ENCODE measurements at places on chromosomes 13 and 19.

DNA sequence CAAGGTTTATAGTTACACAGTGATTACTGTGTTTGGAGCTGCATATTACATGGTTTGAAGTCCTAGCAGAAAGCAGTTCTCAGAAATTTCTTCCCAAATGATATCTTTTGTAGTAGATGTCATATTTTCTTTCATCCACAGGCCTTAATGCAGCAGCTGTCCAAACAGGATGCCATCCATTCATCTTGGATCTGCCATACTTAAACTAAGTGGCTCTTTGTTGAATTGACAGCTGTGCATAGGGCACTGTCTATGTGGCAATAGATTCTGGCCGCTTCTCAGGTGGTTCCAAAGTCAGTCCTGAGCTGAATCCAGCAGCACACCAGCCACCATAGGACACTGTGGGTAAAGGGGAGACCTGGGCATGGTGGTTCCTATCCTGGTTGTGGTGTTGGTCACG, 41.6 kb upstream of the SPRY2 start:
- DNase-seq, result no peak

GRCh38 chr13:79459906-79460305, 21.0 kb upstream of the NDFIP2 start:
- DNase-seq, result no peak

- no peak for DNase-seq
These were observed 50.1 kb upstream of the OBI1 start for GRCh38 chr13:78709028-78709427.

DNA sequence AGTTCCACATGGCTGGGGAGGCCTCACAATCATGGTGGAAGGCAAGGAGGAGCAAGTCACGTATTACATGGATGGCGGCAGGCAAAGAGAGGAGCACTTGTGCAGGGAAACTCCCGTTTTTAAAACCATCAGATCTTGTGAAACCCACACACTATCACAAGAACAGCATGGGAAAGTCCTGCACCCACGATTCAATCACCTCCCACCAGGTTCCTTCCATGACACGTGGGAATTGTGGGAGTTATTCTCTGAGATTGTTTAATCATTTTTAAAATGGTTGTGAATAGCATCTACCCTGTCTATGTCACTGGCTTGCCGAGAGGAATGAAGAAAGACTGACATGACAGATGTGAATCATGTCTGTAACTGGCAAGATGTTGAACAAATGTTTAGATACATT, 301.7 kb downstream of the HS6ST3 start:
- no peak for DNase-seq

- no peak for DNase-seq
These were observed 58.0 kb downstream of the USPL1 start for GRCh38 chr13:30675717-30676116.

DNA sequence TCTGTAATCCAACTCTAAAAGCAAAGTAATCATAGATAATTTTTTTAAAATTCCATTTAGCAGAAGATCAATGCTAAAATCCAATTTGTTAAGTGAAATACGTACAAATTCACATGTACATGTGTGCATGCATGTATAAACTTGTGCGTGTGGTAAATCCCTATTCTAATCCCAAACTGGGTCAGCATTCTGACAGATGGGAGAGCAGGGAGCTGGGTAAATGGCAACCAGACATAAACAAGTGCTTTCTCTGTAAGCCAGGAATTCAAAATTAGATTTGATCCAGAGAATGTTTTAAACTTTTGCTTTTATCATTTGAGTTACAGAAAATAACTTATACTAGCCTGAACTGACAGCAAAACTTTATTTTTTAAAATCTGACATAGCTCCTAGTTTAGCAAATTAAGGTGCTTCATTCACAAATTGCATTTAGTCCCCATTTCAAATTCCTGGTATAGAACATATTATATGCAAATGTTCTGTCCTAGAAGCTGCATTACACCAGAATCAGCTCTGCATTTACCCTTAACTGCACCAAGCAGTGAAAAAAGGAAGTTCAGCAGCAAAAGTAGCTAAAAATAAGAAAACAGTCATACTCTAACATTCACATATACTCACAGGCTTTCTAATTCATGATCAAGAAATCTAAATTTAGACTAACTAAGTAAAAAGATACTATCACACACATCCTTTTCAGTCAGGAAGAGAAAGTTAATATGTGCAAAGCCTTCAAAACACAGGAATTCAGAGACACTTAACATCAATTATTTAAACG, 32.6 kb downstream of the UBL3 start:
- no peak for DNase-seq

- DNase-seq, result no peak
These were observed 29.9 kb downstream of the UCHL3 start for GRCh38 chr13:75579529-75579928.

DNA sequence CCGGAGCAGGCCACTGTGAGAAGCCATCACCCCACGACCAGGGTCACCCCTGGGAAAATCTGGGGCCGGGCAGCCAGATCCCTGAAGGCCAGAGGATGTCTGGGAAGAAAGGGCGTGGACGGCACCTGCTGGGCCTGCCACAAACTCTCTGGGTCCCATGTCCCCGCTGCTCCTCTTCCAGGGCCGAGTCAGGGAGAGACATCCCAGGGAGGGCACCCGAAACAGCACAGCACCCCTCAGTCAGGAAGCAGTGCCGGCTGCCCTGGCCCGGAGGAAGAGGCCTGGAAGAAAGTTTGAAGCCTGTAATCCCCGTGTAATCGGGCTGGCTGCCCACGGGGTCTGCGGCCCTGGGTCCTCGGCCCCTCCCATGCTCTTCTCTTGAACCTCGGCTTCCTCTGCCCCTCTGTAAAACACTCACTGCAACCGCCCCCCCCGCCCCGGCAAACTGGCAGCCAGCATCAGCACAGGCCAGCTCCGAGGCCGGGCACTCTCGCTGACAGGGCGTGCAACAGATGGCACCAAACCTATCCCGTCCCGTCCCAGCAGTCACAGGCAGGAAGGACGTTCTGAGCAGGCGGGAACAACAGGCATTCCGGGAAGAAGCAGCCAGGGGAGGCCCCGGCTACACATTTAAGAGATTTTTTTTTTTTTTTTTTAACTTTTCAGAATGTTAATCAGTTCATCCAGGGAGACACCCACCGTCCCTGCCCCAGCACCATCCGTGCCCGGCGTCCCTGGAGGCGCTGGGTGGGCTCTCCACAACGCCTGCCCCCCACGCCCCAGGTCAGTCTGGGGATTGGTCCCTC, 1.5 kb downstream of the SBNO2 start:
- DNase-seq, result no peak

GRCh38 chr19:54209058-54209810, 8.6 kb downstream of the RPS9 start:
- no peak for DNase-seq

DNA sequence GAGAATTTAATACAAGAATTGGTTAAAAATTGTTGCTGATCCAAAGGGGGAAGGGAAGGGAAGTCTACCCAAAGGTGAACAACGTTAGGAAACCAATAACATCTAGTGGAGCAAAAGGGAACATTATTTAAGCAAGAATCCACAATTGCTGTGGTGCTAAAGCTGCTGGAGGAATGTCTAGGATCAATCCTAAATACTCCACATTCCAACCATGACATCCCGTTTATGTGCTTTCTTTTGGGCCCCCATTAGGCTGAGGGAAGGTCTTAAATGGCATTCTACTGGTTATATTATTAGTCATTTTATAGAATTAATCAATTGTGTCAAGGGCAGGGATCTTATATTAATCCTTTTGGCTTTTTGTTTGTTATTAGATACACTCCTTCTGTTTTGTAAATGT, 39.9 kb upstream of the VWA8 start:
- DNase-seq, result no peak

DNA sequence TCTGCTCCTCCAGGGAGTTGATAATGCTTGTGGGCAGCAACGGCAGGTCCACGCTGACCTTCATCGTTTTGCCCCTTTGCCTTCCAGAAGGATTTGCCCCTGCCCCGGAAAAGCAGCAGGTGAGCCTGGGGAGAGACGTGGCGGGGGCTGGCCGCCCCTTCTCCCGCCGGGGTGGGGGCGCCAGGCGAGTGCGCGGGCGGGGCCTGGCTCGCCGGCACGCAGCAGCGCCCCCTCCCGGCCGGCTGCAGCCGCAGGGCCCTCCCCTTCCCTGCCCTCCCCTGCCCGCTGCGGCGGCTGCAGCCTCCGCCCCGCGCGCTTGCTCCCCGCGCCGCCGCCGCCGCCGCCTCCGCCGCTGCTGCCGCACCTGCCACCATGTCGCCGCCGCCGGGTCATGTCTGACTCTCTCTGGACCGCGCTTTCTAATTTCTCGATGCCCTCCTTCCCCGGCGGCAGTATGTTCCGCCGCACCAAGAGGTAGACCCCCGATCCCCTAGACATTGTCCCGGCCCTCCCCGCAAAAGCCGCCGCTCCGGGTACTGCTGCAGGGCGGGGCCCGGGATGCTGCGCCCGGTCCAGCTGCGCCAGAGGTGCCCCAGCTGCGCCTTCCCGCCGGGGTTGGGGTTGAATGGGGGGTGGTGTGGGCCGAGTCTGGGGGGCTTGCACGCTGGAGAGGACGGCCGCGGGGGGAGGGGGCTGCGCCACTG, at the start of gene MAST1:
MAST1 (plus strand) TSS at position 334 of the 704 bp plus-strand sequence; CDS start at position 392, 58 bp downstream.
- DNase-seq, result peak; percentile 27

DNA sequence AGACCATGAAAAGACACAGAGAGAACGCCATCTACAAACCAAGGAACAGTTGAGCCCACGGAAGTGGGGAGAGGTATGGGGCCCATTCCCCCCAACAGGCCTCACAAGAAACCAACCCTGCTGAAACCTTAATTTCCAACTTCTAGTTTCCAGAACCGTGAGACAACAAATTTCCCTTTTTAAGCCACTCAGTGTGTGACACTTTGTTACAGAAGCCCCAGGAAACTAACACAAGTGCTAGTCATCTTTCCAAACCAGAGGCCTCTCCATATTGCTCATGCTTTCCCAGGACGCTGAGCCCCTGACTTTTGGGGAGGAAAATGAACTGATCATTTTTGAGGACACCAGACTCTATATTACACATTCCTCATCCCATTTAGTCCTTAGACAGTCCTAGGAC, 186.8 kb downstream of the NUFIP1 start:
- no peak for DNase-seq

DNA sequence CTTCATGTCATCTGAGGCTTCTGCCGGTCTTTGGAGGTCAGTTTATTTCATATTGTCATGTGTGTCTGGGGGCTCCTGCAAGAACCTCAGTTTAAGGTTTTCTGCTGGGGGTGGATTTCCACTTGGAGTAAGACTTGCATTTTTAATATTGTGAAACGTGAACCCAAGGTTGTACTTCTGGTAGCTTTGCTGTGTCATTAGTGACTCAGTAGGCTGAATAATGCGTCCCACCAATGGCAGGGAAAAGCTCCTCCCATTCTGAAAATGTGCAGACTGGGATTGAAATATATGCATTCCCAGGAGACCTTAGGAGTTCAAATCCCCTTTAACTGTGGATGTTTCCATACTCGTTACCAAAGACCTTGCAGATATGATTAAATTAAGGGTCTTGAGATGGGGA, 46.2 kb downstream of the ING1 start:
- DNase-seq, result no peak

- no peak for DNase-seq
These were observed 8.0 kb downstream of the ABHD13 start for GRCh38 chr13:108226184-108226583.

DNA sequence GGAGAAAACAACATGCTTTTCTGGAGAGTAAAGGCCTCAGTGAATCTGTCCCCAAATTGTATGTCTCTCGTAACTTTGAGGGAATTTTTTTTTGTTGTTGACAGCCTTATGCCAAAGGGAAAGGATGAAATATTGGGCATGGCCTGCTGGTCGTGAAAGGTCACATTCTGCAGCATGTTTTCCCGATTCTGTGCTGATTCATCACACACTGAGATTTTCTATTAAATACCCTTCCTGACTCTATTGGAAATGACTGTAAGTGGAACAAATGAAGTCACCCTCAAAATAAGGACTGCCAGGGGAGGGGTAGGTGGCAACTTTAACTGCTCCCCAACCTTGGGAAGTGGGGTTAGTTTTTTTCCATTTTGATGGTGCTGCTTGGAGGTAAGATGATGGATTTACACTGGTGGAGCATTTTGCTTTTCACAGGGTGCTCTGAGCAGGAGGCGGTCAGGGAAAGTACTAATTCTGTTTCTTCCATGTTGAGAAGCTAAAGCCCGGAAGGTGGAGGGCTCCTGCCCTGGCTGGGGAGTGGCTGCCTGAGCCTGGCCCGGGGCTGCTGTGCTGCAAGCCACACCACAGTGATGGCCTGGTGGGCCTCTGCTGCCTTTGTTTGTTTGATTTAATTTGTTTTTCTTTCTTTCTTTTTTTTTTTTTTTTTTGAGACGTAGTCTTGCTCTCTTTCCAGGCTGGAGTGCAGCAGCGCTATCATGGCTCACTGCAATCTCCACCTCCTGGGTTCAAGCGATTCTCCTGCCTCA, 116.8 kb upstream of the SPATA13 start:
- DNase-seq, result no peak

- DNase-seq, result no peak
These were observed 4.3 kb upstream of the ZNF813 start for GRCh38 chr19:53463263-53463662.

DNA sequence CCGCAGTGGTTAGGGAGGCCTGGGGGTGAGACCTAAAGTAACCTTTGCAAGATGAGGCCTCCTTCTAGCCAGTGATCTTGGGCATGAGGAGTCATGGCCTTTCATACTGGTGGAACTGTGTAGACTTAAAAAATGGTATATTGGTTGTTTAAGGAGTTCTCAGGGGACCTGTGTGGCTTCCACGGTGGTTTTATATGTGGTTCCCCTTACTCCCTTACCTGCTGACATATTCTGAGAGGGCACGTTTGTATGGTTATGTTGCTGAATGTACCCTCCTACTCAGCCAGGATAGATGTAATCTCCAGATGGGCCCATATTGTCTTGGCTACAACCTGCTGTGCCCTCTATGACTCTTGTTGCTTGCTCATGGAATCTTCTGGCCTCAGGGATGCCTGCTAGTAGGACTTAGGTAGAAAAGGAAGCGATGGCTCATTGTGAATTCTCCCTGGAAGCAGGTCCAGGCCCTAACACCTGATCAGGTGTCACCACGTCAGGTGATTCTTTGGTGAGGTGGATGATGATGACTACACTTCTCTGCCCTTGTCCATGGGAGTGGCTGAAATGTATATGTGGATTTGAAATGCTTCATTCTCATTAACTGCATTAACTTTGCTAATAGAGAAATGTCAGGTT, 1.8 kb downstream of the ZNF460 start:
- DNase-seq, result no peak

- DNase-seq, result no peak
These were observed 22.3 kb downstream of the CDC16 start for GRCh38 chr13:114257014-114257413.

GRCh38 chr13:33205224-33205623, 80.3 kb downstream of the STARD13 start:
- no peak for DNase-seq

DNA sequence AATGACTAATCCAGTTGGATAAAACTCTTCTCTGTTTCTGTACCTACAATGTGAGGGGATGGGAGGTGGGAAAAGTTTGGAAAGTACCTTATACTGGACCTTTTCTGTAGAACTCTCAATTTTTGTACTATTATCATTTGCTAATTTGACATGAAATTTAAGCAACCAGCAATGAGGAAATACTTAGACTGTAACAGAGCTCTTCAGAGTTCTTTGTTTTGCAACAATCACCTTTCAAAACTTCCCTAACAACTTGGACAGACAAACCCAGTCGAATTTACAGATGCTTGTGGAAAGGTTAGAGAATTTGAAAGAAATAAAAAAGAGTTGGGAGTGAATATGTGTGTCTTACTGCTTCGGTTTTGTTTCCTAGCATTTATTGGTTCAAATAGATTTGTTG, 16.8 kb downstream of the KBTBD7 start:
- no peak for DNase-seq

GRCh38 chr13:50285283-50285682, 270.0 kb downstream of the KCNRG start:
- DNase-seq, result no peak

All from effector CD4-positive, alpha-beta T cell (primary cell).